Stimulated activated CD4-positive, alpha-beta T cell treated with anti-CD3 and anti-CD28 coated beads, Interleukin-12 subunit alpha, Interleukin-12 subunit beta, amount 100 ng/mL, for 24 hours (primary cell): ENCODE measurements at places on chromosomes 12 and 14.

GRCh38 chr12:76921100-76921471, 42.3 kb upstream of the CSRP2 start:
- DNase-seq: no peak

- DNase-seq: no peak
These were observed 4.4 kb upstream of the TDRD9 start for GRCh38 chr14:103923863-103924262.

- no peak for DNase-seq
These were observed 184.7 kb upstream of the KITLG start for GRCh38 chr12:88764781-88765480.

DNA sequence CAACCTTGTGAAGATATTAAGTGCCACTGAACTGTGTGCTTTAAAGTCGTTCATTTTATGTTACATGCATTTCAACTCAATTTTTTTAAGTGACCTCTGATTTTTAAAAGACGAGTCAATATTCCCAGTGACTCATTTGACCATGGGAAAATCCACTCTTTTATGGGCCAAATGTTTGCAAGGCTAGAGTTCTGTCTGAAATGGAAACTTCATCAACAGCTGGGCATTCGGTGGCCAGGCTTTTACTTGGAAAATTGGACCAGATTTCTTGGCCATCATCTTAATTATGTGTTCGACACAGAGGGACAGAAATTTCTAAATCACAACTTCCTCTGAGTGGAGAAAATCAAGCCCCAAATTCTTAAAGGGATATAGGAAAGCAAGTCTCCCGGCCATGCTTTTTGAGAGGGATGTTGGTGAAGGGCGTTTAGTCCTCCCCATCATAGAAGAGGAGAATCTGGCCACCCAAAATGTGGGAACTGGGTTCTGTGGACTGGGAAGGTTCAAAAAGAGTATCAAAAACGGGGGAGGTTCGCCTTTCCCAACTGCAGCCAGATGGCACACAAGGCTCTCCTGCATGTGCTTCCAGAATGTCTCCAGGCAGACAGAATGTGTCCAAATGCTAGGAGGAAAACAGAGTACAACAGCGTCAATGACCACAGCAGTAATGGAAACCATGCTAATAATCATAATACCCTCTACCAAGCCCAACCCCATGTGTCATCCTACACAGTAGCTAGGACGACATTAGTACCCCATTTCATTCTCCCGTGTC, 40.9 kb upstream of the FZD10 start:
- no peak for DNase-seq

DNA sequence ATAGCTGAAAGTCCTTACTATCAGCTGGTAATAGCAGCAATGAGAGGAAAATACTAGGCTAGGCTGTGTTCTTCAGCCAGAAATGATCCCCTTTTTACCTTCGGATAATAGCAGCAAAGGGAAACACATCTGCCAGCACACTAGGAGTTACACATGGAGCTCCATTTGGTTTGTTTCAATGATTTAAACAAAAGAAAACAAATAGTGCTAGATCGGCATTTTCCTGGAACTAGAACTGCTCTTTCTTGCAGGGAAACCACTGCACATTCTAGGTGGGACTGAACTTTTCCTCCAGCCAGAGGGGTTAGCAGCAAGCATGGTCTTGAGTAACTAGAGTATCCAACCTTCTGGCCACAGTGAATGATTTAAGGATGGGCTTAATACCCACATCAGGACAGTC, 117.6 kb downstream of the PDE6H start:
- no peak for DNase-seq

DNA sequence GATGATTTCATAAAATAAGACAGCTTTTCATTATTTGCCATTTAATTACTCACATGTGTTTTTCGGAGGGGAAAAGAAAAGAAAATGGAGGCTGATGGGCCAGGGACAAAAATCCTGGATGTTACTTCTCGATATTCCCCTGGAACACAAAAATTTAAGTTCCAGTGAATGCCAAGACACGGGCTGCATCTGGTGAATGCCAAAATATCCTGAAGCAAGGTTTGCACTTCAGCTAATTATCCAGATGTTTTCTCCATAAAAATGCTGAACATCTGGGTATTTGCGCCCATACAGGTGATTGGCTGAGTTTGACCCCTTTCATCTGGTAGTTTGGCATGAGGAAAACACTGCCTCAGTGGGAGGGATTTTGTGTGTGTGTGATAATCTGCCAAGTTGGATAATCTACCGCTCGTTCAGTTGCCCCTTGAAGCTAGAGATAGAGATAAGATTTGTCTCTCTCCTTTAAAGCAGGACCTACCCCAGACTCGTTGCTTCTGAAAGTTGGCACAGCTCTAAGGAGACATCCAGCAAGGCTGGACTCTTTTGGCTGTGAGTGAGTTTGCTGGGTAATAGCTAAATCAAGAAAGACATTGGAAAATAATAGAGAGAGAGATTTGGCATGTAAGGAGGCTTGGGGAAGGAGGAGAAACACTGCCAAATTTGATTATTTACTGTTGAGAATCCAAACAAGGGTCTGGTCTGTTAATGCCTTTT, 390.0 kb downstream of the EGLN3 start:
- DNase-seq: no peak

GRCh38 chr12:130847112-130847511, 8.1 kb upstream of the STX2 start:
- no peak for DNase-seq

- DNase-seq: no peak
These were observed 943.0 kb downstream of the GALC start for GRCh38 chr14:87049950-87050349.

DNA sequence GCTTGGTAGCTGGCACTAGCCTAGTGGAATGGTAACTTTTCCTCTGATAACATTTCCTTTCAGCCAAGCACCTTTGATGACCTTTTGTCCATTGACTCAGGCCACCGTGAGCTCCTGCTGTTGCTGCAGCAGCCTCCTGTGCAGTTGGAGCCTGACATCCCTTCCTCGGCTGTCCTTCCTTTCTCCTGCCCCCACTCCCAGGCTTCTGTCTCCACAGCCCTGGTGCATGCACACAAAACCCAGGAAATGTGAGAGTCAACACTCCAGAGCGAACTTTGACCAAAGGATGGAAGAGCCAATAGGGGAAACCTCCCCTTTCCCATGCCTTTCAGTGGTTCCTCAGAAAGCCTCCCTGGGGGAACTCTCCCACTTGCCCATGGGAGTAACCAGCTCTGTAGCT, 115.0 kb downstream of the TMEM260 start:
- DNase-seq: no peak

DNA sequence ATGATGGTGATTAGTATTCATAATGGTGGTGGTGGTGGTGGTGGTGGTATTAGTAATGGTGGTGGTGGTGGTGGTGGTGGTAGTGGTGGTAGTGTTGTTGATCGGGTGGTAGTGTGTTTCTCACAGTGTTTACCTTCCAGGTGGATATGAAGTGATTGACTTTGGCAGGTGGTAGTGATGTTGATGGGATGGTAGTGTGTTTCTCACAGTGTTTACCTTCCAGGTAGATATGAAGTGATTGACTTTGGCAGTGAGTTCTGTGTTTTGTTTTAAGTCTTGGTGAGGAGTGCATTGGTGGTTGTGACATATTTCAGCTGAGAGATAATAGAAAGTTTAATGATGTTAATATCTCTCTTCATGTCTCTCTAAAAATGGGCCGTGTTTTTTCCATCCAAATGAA, 189.4 kb downstream of the TMTC2 start:
- no peak for DNase-seq

DNA sequence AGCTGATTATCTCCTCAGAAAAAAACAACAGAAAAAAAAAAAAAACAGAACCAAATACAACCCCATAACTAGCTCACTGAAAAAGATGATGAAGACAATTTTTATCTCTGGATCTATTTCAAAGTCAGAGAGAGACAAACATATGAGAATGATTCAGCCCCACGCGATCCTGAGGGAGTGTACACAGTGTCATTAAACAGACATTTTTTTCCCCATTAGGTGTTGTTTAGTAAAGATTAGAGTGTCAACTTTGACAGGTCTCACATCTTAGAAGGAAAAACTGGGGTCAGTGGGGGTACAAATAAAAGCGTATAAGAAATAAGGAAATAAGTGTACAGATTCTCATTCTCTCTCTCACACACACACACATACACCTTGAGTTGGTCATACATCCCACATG, 635.4 kb downstream of the NRXN3 start:
- DNase-seq: no peak

DNA sequence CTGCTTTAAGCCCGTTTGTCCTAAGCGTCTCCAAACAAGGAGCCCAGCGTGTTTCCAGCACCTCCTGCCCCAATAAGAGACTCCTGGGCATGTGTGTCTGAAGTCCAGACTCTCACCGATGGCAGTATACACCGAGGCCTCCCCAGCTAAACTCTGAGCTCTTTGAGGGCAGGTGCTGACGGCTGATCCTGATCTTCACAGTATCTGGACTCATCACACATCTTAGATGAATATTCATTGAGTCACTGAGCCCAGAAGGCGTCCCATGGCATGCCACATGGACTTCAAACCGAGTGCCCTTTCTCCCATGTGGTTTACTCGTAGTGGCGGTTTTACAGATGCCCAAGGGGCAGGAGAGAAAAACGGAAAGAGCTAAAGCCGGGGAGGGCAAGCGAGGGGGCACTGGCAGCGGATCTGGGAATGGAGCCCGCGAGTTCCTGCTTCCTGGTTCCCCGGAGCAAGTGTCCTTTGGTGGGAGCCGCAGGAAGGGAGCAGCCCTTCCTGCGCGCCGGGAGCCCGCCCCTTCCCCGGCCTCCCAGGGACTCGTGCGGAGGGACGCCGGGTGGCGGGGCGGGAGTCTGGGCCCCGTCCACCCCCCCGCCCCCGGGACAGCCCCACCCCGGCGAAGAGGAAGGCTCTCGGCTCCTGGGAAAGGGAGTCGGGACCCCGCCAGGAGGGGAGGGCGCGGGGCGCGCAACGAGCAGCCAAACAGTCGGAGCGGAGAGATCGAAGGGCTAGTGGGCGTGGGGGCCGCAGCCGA, 585 bp upstream of the TEAD4 start:
- DNase-seq: peak; percentile 1

GRCh38 chr14:99615497-99616157, 11.6 kb upstream of the CCDC85C start:
- no peak for DNase-seq

DNA sequence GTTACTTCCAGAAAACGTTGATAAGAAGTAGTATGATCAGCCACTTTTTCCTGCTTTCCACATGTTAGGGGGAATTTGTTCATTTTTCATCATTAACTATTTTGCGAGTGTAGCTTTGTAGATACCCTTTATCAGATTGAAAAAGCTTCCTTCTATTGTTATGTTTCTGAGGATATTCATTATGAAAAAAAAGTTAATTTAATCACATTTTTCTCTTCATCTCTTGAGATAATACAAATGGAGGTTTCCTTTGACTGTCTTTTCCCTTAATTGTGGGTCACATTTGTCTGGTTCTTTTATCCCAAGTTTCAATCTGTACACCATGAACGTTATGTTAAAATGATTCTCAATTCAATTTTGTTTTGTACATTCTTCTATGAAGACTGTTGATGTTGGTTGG, 875.7 kb downstream of the SLC6A15 start:
- no peak for DNase-seq

- peak; percentile 65 for DNase-seq
These were observed 109.6 kb downstream of the BCAT1 start for GRCh38 chr12:24839268-24839791.

GRCh38 chr14:21807975-21808374, 134.4 kb upstream of the OR4E1 start:
- no peak for DNase-seq

DNA sequence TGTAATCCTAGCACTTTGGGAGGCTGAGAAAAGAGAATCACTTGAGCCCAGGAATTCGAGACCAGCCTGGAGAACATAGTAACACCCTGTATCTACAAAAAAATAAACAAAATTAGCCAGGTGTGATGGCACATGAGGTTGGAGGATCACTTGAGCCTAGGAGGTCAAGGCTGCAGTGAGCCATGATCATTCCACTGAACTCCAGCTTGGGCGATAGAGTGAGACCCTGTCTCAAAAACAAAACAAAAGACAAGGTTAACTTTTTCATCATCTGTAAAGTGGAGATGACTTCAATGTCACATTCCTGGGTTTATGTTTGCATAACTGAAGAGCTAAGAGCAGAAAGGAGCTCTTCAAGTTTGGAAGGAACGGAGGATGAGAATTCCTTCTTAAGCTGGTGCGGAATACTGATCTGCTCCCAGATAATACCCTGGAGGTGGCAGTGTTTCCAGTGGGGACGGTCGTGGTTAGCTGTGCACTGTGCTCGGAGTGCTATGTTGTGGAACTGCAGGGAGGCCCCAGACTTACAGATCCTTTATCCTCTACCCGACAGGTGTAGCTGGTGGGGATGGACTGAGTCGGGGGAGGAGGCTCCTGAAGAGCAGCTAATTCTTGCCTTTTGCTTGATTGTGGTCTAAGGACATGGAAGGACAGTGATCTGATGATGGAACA, 22.5 kb upstream of the BICD1 start:
- no peak for DNase-seq

- DNase-seq: no peak
These were observed 6.6 kb downstream of the HIF1A start for GRCh38 chr14:61701946-61702345.

- no peak for DNase-seq
These were observed 31.1 kb upstream of the DHRS7 start for GRCh38 chr14:60196291-60196690.

- DNase-seq: no peak
These were observed 349.2 kb upstream of the LMO3 start for GRCh38 chr12:16955083-16955657.

DNA sequence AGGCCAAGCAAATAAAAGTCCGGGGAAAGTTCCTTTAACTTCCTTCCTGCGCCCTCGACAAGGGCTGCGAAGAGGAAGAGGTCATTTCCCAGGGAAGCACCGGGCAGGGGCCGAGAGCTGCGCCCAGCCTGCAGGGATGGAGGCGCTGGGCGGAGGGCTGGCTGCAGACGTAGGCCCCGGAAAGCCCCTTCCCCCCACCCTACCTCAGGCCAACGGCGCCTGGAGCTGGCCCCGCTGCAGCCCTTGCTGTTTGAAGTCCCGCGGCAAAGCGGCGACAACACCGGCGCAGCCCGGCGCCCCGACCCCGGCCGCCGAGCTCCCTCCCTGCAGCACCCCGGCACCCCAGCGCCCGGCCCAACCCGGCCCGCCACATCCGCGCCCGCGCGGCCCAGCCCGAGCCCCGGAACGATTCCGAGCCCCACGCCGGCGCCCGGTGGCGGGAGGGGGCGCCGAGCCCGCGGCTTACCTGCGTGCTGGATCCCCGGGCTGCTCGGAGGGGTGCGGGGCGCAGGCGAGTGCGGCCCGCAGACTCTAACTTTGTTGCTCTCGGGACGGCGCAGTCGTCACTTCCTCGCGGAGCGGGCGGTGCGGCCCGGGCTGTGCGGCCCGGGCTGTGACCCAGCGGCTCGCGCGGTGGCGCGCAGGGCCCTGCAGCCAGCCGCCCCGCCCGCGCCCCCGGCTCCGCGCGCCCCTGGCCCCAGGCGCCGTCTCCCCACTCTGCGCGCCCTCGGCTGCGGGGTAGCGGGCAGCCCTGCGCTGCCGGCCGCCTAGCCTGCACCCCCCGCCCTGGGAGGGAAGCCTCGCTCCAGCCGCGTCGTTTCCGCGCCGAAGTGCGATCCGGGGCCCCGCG, 64.8 kb upstream of the PTGR2 start:
- DNase-seq: no peak

DNA sequence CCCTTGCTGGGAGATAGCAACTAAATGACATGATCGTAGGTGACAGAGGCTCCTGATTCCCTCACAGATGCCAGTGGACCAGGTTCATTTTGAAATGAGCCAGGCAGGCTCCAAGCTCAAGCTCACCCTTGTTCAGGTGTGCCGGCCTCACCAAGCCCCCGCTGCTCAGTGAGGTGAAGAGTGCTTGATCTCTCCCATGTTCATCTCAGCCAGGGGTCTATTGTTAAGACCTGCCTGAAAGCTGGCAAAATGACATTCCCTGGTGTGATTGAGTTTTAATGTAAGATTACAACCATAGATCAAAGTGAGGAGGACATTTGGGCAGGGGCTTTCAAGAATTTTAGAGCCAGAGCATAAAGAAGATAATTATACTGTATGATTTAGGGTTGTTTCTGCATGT, 497.9 kb downstream of the EGLN3 start:
- DNase-seq: no peak
